ENCODE measurements at places on chromosomes 1 and 21.

DNA sequence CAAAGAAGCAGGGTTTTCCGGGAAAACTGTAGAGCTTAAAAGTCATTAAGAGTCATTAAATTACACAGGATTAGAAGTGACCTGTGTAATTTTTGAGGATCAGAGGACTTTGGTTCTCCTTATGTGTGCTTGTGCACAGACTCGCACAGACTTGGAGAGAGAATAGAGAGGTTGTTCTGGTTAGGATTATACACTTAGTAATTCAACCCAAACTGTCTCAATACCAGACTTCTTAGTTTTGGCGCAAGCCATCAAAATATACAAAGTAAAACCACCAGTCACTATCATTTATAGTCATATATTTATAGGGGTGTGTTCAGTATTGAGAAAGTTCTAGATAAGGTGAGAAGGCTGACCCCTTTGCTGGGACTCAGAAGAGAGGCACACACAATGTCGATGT lies 112.3 kb downstream of the HLX start:
- DNase-seq, result no peak

- DNase-seq, result no peak
These were observed 4.9 kb downstream of the AHDC1 start for GRCh38 chr1:27598902-27599528.

DNA sequence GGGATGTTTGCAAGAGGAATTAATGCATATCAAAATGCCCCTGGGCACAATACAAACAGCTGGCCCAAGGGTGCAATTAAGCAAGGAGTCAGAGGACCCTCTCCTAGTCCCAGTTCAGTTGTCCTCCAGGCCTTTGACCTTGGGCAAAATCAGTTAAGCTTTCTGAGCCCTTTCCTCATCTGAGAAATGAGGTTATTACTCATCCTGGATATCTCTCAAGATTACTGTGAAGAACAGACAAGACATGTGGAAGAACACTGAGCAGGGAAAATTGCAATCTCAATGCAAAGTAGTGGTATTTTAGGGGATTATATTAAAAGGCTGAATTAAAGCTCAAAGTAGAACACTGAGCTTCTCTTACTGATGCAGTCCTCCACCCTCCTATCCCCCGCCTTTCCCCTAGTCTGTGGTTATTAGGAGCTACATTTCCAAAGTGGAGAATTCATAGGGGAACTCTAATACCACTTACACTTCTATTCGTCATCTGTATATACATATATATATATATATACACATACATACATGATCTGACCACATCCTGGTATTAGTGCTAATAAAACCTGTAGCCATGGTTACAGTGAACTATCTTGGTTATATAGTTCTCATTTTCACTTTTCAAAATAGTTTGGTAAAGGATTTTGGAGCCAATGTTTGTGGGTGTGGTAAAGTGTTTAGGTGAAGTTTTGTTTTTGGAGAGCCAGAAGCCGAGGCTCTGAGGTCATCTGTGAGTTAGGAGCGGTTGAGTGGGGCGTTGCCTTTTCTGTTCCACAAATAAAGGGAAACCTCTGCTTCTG lies 18.1 kb downstream of the KIAA0040 start:
- no peak for DNase-seq

DNA sequence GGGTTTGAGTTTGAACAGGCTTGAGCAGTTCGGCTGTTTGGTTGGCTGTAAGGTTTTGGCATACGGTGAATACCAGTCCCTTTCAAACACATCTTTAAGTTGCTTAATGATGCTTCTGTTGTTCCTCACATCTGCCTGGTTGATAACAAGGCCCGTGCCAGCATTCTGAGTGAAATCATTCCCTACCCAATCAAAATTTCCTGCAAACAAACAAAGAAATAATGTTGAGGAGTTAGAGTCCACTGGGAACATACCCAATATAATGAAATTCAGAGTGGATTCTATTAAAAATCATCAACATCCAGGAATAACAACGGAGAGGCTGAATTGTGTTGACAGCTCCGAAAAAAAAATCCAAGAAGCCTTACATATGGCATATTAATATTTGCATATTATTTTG lies 91.0 kb upstream of the MAP1LC3C start:
- no peak for DNase-seq

DNA sequence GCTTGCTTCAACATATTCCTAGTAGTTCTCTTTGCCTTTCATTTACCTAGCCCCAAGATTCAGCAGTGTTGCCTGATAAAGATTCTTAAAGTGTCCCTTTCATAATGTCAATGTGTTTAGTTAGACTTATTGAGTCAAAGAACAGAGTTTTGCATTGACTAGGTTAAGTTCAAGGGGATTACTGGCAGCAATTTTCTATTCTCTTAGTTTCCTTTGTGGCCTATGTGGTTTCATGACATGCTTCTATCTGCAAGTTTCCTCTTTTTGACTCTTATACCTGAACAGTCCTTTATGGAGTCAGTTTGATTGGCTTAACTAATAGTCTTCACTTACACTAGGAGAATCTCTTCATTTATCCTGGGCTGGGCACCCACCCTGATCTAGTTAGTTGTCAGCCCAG lies 151.3 kb downstream of the ADGRL4 start:
- DNase-seq, result no peak

DNA sequence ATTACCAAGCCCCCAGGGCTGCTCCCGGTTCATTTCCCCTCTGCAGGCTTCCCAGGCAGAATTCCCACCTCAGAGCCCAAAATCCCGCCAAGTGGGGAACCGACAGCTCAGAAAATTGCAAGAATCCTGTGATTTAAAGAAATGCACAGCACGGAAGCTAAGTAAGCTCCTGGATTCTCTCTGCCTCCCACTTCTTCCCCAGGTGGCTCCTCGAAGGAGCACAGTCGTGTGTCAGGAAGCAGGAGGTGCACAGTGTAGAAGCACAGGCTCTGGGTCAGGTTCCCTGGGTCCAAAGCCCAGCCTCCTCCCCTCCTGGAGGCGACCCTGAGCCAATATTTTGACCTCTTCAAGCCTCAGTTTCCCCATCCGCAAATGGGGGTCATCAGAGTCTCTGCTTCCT lies 74.7 kb downstream of the FBXO2 start:
- DNase-seq, result no peak

DNA sequence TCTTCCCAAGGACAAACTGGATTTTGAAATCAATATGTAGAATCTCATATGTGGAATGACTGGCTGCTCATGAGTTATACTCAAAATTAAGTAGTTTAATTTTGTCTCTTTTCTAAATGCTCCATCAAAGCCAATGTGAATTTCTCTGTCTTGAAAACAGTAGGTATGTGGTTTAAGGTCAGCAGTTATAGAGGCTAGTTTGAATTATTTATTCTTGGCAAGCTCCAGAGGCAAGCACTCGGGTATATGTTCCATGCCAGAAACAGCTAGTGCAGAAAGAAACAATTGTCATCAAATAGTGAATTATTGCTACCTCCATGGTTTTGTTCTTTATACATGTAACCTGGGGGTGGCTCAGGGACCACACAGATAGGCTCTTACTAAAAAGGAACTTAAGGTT lies 63.5 kb downstream of the LRIG2 start:
- no peak for DNase-seq

DNA sequence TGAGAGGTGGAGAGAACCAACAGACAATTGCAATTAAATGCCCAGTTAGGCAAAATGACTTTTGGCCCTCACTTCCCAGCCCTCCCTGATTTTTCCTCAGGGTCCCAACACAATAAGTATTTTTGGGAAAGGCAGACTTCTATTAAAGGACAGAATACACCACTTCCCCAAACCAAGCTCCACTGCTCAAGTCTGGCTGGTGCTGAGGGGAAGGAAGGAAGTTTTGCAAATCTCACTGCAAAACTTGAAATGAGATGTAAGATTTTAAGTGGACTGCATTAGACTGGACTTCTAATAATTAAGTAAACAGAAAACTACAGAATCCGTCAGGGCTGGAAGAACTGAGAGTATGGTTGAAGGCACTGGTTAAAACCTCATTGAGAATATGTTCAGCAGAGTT lies 32.2 kb upstream of the CD1D start:
- DNase-seq, result no peak

DNA sequence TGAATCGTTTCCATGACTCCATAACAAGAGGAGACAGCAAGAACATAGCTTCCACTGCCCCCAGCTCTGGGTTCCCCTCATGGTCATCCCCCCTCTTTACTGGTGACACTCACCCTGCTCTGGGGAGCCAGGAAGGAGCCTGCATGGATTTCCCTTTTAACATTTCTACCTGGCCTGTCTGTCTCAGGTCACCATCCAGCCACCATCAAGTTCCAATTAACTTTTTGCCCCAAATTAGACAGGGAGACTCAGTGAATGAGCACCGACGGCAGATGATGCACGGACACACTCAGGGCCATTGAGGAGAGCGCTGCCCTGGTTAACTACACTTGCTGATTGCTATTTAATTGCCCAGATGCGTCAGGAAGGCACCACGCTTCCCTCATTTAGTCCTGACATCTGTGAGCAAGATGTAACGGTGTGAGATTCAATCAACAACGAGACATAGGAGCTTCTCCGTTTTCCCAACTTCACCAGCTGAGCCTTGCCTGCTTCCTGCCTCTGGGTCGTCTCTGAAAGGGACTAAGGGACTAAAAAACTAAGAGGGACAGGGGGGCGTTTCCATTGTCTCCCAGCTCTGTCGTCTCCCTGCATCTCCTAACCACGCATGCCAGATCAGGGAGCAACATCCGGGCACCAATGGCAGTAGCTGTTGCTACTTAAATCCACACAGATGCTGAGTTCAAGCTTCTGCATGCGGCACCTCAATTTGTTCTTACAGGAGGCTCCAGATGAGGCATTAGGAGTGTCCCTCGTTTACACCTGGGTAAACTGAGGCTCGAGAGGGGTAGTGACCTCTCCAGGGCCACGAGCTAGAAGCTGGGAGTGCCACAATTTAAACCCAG lies 426.7 kb downstream of the NPHP4 start:
- no peak for DNase-seq

DNA sequence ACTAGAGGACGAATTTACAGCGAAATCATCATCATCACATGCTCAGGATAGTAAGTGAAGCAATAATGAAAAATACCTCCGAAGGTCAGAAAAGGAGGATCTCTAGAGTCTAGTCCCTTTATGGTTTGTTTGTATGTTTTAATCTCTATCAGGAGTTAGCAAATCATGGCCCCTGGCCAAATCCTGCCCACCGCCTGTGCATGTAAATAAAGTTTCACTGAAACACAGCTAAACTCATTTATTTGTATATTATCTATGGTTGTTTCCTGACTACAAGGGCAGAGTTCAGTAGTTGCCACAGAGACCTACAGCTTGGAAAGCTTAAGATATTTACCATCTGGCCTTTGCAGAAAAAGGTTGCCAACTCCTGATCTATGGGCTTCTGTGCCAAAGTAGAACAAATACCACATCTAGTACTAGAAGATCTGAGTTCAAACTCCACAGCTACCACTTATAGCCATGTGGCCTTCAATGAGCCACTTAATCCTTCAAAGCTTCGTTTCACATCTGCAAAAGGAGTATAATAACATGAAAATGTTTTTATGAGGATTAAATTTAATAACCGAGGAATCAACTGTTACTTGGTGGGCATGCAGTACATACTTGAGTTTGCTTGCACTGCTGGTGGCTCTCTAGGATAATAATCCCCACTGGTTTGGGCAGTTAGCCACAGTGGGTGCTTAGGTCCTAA lies 94.0 kb upstream of the KIF26B start:
- DNase-seq, result no peak

DNA sequence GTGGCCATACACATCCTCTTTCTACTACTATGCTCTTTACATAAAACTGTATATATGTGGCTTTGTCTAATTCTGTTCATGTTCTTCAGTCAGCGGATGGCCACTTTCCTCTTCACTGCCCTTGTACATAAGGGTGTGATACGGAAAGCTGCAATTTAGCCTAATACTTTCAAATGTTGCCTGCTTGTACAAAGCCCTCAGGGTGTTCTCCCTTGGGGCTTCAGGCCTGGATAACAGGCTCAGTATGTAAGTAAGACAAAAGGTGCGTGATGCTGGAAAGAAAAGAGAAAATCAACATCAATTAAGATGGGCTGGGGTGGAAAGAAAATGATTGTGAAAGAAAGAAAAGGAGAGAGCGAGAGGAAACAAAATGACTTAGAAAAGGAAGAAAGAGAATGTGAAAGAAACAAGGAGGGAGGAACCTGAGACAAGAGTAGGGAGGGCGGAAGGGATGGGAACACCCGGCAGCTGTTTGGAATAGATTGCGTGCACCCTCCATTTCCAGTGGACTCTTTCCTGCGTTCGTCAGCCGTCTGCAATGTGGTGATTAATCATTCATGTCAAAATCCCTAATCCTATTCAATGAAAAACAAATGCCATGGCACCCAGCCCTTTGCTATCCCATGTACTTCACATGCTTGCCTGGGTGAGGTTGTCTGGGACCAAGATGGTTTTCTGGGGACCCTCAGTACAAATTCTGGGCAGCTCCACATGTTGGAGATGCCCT lies 553.6 kb downstream of the NUF2 start:
- DNase-seq, result no peak

DNA sequence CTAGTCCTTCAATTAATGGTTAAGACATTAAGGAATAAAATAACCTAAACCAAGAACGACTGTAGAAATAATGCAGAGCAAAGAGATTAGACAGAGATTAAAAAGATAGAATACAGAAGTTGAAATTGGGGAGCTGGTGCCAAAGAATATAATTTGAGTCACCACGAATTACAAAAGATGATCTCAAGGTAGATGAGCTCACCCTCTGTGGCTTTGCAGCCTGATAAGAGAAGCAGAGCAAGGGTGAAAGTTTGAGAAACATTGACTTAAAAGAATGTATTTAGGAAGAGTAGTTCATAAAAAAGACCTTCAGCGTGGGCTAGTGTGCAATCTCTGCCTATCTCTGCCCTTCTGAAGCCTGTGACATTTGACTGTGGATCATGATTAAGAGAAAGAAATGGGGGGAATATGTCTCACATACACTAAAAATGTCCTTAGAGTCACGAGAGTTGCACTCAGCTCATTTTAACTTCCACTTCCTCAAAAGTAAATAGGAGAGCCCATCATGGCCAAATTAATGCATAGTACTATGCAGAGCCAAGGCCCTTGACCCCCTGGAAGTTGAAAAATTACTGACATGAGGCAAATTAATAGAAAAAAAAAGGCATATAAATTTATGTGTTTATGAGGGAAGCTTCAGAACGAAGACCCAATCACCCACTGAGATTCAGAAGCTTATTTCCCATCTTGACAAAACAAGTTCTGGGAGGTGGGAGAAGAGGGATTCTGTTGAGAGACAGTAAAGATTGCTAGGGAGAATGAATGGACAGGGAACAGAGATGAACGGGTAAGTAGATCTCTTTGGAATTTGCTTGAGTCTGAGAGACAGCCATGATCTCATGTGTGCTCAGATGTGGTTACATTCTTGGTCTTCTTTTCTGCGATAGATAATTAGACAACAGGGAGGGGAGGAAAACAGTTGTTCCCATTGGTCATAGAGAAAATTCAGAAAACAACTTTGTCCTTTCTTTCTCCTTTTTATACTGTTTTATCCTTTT lies 395.4 kb upstream of the LRRC7 start:
- DNase-seq, result no peak

- DNase-seq, result no peak
These were observed 43.5 kb downstream of the UBE2G2 start for GRCh38 chr21:44758141-44758561.

Data from stimulated activated CD4-positive, alpha-beta T cell treated with anti-CD3 and anti-CD28 coated beads, Interleukin-2, amount 100 ng/mL, for 48 hours (primary cell).